ENCODE measurements at places on chromosomes 7 and 10.

- DNase-seq, result peak; percentile 84
Measured at GRCh38 chr7:25894902-25895791, 256.9 kb upstream of the NFE2L3 start.

DNA sequence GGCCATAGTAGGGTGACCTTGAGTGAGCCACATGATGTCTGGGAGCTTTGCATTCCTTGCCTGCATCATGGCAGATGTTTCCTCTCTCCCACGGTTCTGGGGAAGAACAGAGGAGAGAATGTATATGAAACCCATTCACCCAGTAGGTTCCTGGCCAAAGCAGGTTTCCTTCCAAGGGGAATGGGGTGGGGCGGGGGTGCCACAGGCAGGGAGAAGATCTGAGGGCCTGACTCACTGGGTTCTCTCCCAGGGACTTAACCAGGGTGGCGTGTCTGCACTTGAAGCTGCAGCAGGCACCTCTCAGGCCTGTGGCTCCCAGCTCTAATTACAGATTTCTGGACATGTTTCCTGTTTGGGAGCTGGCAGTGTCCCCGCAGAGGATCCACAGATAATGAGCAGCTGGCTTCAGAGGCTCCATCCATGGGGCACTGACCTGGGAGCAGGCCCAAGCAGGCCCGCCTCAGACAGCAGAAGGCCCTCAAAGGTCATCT, 50.2 kb upstream of the ZMIZ1 start:
- DNase-seq, result no peak

GRCh38 chr7:105304040-105304895, 84.5 kb downstream of the SRPK2 start:
- no peak for DNase-seq

GRCh38 chr7:37683246-37684120, at the start of gene GPR141:
GPR141 (plus strand) TSS chr7:37683766; CDS start chr7:37740394, 56,628 bp downstream.
- no peak for DNase-seq

DNA sequence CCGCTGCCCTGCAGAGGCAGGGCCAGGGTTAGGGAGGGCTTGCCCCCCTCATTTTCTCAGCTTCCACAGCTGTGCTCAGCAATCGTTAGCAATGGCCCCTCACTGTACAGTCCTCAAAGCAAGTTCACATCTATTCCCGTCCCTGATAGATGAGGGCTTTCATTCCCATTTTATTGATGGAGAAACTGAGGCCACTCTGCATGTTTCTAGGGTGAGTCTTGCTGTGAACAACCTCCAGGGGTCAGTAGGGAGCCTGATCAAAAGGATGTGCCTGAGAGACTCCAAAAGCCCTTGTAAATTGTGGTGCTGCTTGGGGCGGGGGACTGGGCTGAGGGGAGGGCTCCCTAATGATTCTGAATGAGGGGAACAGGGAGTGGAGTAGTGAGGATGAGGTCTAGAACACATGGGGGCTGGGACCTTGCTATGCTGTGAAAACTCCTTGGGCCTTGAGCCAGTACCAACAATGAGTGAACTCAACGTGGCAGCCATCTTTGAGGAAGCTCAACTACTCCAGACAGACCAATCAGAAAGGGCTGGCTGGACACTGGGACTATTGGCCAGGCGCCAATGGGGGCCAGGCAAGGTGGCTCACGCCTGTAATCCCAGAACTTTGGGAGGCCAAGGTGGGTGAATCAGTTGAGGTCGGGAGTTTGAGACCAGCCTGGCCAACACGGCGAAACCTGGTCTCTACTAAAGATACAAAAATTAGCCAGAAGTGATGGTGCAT, 6.7 kb upstream of the GRIFIN start:
- no peak for DNase-seq

DNA sequence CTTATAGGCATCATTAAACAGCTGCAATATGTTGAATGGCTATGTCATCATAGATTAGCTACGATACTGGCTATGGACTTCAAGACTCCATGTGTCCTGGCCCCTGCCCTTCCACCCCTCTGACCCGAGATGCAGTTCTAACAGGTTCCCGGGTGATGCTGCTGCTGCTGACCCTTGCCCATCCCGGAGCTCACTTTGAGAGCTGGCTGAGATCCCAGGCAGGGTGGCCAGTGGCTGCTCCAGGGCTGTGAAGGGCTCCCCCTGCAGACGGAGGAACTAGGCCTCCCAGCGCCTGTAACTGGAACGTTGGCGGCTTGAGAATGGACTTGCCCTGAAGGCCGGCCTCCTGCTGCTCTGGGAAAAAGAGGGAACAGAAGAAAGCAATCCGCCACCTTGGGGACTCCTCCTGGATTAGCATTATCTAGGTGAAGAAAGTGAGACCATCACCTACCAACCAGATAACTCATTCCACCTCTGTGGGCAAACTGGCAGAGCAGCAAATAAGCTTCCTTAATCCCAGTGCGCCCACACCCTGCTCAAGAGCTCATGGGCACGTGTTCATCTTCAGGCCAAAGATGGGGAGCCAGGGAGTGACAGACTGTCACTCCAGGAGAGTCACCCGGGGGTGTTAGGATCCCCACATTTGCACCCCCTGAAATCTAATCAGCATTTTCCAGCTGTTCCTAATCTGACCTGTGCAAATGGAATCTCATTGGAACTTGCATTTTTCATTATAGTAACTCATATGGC, 56.8 kb downstream of the PARP12 start:
- no peak for DNase-seq

GRCh38 chr7:24715661-24716479, 41.4 kb downstream of the GSDME start:
- no peak for DNase-seq

GRCh38 chr10:126433351-126433750, 45.1 kb upstream of the ADAM12 start:
- no peak for DNase-seq

DNA sequence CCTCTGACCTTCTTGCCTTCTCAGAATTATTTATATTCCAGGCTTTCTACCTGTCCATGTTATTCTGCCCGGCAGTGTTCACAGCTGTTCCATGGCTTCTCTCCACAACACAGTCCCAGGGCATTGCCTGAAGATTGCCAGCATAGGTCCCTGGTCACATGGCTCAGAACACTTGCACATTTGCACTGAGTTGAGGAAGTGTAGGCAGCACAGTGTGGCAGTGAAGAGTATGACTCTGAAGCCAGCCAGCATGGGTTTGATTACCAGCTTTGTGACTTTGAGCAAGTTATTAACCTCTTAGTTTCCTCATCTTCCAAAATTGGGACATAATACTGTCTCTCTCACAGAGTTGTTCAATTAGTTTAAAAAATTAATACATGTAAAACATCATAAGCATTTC, 73.2 kb upstream of the NEUROD6 start:
- no peak for DNase-seq

- DNase-seq, result peak; percentile 28
Measured at GRCh38 chr7:33108554-33109004, 625 bp downstream of the RP9 start.
